ENCODE measurements at places on chromosomes 4 and X. TPM values are rescaled to one million over a fixed set of nuclear protein-coding genes. Genes with fewer than 3 reads are reported as not detected.

Gene VCX2
- total RNA-seq = not detected

Gene AFF2
- total RNA-seq = 0.09 TPM

Gene UPF3B
- 19.7 TPM for total RNA-seq

Gene SLC9B1
- 0.78 TPM for total RNA-seq

Gene S100P
- total RNA-seq = 16.8 TPM

Gene ADH7
- not detected for total RNA-seq

Gene TLR2
- 0.22 TPM for total RNA-seq

Gene ETNPPL
- not detected for total RNA-seq

Gene GJB1
- 0.11 TPM for total RNA-seq

Gene MAP9
- total RNA-seq = 0.09 TPM

Gene CXCL5
- not detected for total RNA-seq

Gene FAT4
- total RNA-seq = 0.02 TPM

Gene NSG1
- not detected for total RNA-seq

Gene TMEM154
- total RNA-seq = 2.0 TPM
